ENCODE measurements at places on chromosomes 13 and 19.

- DNase-seq = no peak
Observed at GRCh38 chr19:21789466-21790085, 22.2 kb upstream of the ZNF100 start.

- DNase-seq = no peak
Observed at GRCh38 chr13:98500963-98501421, 75.9 kb downstream of the STK24 start.

DNA sequence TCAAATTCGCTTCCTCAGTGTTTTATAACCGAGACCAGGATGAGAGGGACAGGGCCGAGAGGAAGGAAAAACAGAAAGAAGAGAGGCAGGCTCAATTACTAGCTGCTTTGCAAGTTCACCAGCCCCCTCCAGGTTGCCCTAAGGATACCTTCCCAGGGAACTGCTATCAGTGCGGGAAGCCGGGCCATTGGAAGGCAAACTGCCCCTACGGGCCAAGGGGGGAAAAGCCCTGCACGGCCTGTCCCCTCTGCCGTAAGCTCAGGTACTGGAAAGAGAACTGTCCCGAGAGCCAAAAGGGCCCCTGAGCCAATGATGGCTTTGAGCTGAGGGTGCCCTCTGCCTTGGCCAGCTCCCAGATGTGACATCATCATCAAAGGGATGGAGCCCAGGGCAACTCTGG, 3.2 kb upstream of the ERVV-1 start:
- DNase-seq = no peak

- DNase-seq = no peak
Observed at GRCh38 chr19:18144906-18145305, 8.1 kb upstream of the PIK3R2 start.

DNA sequence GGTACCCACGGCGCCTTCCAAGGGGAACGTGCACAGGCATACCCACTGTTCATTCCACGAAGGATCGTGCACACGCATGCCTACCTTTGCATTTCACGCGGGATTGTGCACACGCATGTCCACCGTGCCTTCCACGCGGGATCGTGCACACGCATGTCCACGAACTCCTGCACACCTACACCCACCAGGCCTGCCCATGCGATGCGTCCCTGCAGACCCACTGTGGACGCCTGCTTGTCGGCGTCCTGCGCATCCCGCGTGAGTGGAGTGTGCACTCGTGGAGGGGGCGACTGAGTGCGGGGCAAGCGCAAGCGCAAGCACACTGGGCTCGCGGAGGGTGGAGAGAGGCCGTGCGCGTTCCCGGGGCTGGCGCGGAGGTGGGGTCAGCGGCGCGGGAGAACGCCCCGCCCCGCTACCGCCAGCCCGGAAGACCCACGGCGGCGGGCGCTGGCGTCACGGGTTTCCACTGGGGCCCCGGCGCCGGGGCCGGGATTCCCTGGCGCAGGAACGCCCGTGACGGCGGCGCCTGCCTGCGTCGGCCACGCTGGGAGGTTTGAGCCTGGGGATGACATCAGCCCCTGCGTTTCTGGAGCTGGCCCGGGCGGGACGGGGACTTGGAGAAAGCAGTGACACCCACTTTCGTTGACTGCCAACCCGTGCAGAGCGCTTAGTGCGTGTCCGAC, 18.7 kb downstream of the GADD45B start:
- DNase-seq = no peak

GRCh38 chr13:79988573-79988972, 352.4 kb downstream of the SPRY2 start:
- no peak for DNase-seq

All from amygdala (tissue), 56 donors.